Stimulated activated CD8-positive, alpha-beta memory T cell treated with anti-CD3 and anti-CD28 coated beads, Interleukin-7, amount 100 ng/mL, for 1 hour (primary cell): ENCODE measurements at places on chromosomes 5 and 9.

GRCh38 chr5:37767251-37767650, 72.6 kb downstream of the GDNF start:
- DNase-seq: no peak

DNA sequence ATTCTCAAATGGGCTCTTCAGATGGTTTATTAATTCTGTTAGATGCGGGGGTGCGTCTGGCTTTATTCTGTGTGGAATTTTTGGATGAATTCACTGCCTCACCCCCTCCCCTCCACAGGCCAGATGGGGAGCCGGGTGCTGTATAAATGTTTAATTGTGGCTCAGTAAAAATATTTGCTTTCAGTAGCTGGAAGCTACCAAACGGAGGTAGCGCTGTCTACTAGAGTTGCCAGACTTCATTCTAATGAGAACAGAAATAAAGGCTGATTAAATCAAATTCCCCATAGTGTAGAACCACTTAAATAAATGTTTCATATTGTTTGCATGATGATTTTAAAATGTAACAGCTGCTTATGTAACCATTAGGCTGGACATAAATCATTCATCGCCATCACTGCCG, 34.5 kb upstream of the KCNMB1 start:
- no peak for DNase-seq

GRCh38 chr9:126326228-126327005, at the start of gene MVB12B:
Gene MVB12B (plus strand): TSS chr9:126326829. CDS start chr9:126326930, 101 bp downstream.
- DNase-seq: peak; percentile 18

GRCh38 chr5:95283761-95284571, 928 bp downstream of the MCTP1 start:
- DNase-seq: no peak
